ENCODE measurements at places on chromosomes 11 and 22.

GRCh38 chr11:47843361-47844055, 4.6 kb downstream of the NUP160 start:
- DNase-seq = no peak

DNA sequence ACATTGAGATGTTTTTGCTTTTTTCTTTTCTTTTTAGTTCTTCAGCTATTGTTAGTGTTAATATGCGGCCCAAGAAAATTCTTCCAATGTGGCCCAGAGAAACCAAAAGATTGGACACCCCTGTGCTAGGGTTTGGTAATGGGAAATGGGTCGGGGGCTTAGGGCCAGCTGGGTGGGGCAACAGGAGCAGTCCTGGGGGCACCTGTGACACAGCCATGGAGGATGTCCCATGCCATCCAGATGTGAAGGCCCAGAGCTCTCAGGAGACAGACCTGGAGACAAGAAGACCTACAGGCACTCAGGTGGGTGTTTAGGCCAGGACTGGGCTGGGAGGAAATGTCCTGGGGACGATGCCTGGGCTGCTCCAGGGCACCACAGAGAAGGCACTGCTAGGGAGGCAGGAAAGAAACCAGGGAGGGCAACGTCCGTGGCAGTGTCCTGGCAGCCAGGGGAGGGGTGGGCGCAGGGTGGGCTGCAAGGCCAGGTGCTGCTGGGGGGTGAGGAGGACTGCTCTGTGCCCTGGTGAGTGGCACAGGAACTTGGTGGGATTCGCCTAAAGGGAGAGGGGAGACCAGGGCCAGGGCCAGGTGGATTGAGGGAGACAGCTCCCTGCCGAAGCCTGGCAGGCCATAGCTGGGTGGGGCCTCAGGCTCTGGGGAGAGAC, 21.4 kb downstream of the RELT start:
- DNase-seq = no peak

- DNase-seq = no peak
Measured at GRCh38 chr11:43833657-43834073, 47.0 kb upstream of the ALKBH3 start.

DNA sequence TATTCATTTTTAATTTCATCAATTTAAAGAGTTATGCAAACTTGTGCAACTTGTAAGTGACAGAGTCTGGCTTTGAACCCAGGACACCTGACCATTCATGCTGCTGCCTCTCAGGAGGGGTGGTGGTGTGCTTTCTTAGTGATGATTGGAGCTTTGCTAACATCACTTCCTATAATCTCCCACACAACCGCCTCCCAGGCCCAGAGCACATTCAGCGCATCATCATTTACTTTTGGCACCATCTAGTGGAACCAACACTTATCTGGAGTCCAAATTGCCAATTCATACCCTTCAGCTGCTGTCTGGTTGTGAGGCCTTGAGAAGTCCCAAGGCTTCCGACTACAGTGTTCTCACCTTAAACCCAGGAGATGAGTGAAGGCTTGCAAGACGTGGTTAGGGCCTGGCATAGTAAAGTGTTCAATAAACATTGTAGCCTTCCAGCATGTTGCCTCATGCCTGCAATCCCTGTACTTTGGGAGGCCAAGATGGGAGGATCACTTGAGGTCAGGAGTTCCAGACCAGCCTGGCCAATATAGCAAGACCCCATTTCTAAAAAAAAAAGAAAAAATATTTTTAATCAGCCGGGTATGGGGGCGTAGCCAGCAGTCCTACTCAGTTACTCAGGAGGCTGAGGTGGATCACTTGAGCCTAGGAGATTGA, 1.1 kb upstream of the TTLL1 start:
- DNase-seq = no peak

DNA sequence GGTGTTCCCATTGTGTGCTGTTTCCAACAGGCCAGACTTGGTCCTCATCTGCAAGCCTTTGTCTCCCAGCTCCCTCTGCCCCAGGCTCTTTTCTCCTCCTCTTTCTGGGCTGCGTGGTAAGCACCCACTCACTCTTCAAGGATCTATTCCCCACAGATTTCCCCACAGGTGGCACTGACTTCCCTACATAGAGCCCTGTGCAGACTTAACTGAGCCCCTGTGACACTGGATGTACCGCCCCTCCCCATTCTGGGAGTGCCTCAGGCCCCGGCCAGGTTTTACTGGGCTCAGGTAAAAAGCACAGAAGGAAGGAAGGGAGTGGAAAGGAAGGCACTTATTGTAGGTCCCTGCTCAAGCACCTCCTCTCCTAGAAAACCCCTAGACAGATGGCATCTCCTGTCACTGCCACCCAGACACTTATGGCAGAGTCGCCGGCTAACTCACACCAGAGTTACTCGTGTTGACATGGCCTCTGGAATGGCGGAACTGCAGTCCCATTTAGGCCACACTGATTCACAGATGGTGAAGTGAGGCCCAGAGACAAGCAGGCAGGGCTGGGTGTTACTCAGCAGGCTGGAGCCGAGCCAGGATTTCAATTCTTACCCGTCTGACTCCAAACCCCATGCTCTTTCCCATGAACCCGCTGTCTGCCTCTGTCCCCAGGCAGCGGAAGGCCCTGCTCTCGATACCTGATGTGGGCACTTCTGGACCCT, 47.2 kb downstream of the LRRC32 start:
- DNase-seq = no peak

DNA sequence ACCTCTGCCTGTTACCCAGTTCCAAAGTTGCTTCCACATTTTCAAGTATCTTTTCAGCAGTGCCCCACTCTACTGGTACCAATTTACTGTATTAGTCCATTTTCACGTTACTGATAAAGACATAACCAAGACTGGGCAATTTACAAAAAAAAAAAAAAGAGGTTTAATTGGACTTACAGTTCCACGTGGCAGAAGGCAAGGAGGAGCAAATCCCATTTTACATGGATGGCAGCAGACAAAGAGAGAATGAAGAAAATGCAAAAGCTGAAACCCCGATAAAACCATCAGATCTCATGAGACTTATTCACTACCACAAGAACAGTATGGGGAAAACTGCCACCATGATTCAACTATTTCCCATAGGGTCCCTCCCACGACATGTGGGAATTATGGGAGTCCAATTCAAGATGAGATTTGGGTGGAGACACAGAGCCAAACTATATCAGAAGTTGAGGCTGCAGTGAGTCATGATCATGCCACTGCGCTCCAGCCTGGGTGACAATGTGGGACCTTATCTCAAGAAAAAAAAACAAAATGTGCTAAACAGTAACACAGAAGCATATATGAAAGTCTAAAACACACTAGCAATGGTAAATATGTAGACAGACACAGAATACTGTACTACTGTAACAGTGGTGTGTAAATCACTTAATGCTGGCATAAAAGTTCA, 190.3 kb upstream of the ZC3H12C start:
- no peak for DNase-seq

DNA sequence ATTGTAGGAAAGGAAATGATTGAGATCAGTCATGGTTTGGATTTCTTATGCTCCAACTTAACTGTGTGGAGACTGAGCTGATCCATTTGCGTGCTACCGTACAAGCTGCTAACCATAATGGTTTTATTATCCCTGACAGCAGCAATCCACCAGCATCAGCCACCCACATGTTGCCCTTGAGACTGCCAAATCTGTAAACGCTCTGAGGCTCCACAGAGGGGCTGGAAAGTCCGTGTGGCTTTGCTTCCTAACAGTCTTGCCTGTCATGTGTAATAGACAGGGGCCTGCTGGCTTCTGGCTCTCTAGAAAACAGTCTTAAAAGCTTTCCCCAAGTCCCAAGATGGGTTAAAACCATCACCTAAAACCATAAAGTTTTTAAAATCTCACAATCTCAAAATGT, 30.1 kb downstream of the ATG16L2 start:
- no peak for DNase-seq

GRCh38 chr11:72721689-72722049, 30.5 kb downstream of the ARAP1 start:
- DNase-seq = peak; percentile 11

DNA sequence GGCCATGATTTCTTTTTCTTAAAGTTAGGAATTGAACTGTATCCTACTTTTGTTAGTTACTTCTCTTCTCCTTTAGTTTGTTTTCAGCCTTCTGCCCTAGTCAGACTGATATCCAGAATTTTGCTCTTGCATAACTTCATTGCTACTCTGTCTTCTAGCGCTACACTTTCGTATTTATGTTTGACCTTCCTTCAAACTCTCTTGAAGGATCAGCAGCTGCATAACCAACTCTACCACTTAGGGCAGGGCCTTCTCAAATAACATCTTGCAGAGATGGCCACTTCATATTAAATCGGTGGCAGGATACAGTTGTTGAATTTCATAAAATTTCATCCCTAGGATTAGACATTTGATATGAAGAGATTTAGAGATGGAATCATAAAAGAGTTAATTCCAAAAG, 43.9 kb downstream of the KDM2A start:
- no peak for DNase-seq

- DNase-seq = no peak
Measured at GRCh38 chr11:58928691-58929090, 10.6 kb upstream of the GLYATL1 start.

GRCh38 chr22:32708830-32709229, 92.7 kb upstream of the TIMP3 start:
- no peak for DNase-seq

DNA sequence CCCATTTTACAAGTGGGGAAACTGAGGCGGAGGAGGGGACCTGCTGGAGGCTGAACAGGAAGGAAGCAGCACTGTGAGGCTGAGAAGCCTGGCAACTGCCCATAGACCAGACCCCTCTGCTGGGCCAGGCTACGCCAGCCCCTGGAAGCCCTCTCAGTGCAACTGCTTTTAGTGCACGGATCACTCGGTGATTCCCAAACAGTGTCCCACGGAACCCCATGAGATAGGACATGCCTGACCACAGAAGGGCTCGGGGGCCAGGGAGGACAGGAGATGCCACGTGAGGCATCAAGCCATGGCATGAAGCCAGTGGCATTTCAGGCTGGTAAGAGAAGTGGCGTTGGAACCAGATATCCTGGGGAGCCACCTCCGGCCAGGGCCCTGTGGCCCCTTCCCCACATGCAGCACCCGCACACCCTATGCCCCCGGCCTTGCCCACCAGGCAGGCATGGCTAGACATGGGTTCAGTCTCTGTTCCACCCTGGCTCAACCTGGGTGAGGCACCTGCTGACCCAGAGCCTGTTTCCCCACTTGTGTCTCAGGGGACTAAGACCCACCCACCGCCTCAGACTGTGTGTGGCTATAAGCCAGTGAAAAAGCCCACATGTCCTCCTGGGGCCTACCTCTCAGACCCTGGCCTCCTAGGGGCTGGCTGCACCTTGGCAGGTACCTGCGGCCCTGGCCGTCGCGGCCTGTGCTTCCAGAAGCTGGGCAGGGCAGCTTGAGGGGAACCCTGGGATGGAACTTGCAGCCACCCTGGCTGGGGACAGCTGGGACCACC, 84.1 kb downstream of the WNT7B start:
- no peak for DNase-seq

- DNase-seq = no peak
Measured at GRCh38 chr11:87127101-87127500, 89.4 kb downstream of the TMEM135 start.

DNA sequence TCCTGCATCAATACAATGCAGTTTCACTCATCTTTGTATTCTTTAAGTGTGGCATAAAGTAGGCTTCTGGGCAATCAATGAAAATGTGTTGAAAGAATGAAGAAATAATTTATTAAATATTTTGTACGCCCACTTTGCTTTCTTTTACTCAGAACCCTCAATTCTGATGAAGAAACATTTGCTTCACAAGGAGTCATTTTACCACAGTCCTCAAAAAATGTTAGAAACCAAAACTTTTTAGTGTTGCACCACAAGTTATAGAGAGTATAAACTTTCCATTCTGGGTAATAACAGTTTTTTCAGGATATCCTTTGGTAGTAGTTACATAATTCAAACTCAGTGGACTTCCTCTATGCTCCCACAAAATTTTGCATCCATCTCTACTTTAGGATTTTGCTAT, 360.5 kb downstream of the DLG2 start:
- no peak for DNase-seq

DNA sequence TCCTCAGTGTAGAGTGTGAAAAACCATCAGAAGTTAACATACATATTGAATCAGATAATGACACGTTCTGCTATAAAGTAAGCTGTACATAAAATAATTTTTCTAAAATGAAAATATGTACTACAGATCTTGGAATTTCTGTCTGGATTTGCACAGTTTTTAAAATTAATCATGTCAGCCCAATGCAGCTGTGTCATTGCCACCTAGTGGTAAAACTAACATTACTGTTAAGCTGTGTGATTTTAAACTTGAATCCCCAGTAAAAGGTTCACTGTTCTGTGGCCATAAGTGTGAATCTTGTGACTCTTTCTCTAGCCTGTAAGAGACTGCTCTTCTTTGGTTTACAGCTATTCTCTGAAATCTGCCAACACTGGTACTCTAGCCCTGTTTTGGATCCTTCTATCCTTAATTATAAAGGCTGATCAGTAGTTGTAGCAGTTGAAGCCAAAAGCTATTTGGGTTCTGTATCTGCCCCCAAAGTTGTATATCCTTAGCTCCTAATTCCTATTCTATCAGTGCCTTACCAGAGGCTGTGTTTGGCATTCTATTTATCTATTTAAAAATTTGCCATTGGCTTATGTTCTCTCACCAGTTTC, 4.0 kb downstream of the JRKL start:
- DNase-seq = no peak

DNA sequence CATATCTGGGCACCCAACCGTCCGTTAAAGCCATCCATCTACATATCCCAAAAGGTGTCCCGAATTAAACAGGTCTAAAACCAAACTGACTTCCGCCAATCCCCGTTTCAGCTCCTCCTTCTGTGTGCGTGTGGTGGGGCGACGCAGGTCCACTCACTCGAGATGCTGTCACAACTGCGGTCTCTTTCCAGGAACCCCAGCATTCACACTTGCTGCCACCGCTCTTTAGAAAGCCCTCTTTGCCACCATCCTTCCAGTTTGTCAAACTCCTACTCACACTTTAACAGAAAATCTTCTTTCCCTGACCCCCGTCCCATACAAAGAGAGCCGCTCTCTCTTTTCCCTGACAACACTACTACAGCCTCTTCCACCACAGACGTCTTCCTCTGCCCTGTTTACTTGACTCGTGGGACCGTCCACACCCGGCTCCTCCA, 467 bp downstream of the ESS2 start:
- DNase-seq = no peak

DNA sequence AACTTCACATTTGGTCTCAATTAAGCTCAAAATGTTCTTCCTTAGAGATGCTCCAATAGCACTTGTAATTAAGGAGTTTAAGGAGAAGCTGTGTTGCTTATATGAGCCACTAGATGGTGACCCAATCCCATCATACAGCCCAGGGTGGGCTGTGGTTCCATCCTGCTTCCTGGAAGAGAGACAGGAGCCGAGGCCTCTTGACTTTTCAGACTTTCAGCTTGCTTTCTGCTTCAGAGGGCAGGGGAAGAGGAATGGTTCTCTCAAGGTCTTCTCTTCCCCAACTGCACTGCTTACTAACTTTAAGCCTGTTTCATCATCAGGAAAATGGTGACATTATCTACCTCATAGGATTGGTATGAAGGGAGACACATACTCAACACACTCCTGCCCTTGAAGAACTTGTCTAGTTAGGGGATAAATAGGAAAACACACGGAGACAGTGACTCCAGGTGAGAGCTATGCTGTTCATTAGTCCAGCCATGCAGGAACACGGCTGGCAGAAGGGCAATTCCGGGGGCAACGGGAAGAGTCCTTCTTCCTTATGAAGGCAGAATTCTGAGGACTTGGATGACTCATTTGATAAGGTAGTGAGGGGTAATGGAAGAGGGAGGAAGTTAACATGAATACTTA, 20.1 kb downstream of the TMEM218 start:
- DNase-seq = no peak
